ENCODE measurements at places on chromosomes 11 and 22.

GRCh38 chr11:116641561-116642045, 131.2 kb downstream of the BUD13 start:
- DNase-seq = peak; percentile 68

- DNase-seq = no peak
These were observed at the start of gene PTPRCAP for GRCh38 chr11:67437082-67437808. Gene PTPRCAP (minus strand): TSS chr11:67437682. CDS start chr11:67437619, 63 bp downstream.

GRCh38 chr11:122459064-122459463, 196.5 kb upstream of the UBASH3B start:
- no peak for DNase-seq

DNA sequence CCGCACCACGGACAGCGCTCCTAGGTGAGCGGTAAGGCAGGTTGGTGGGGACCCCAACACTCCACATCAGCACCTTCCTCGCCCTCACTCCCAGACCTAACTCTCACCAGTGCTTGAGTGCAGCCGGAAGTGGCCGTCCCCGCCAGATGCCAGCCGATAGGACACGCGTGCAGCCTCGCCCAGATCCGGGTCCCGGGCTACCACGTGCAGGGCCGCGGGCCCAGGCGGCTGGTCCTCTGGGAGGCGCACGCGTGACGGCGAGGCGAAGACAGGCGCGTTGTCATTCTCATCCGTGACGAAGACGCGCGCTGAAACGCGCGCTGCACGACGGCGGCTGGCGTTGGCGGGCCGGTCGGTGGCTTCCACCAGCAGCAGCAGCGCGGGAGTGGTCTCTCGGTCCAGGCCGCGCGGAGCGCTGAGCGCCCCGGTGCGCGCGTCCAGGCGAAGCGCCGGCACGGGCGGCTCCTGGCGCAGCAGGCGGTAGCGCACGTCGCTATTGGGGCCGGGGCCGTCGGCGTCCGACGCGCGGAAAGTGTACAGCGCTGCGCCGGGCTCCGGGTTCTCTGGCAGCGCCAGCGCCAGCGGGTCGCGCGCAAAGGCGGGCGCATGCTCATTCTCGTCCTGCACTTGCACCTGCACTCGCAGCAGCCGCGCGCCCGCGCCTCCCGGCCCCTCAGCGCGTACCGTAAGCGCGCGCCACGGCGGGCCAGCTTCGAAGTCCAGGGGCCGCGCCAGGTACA, 10.8 kb upstream of the TPP1 start:
- no peak for DNase-seq

DNA sequence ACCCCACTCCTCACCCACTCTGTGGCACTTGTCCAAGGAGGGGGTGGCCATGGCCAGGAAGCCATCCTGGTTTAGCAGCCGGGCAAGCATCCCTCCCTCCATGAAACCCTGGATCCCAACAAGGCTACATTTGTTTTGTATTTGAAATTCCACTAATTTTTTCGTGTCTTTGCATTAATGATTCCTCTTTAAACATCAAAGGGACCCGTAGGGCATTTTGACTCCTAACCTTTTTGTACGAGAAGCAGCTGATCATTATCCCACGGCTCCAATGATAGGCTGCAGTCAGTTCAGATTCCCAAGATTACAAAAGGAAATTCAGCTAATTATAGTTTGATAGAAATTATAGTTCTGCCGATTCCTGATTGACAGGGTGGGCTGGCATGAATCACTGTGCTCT, 10.7 kb downstream of the MYEOV start:
- no peak for DNase-seq

DNA sequence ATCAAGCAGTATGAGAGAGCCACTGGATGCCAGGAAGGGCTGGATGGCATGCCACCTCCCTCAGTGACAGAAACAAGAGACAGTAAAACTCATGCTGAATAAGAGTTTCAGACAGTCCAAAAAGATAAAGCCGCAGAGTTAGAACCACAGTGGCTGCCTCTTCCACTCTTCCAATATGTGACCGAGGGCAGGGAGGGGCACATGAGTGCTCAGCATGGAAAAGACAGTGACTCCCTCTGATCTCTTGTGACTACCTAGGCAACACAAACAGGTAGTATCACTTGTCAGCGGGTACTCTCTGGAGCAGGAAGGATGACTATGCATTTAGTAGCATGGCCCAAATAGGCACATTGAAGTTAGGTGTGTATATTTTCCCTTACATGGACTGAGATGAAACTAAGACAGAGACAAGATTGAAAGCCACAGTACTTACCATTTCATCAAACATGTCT, 295.4 kb downstream of the CADM1 start:
- no peak for DNase-seq

- DNase-seq = no peak
These were observed 401.3 kb upstream of the CADM1 start for GRCh38 chr11:115905341-115906000.

DNA sequence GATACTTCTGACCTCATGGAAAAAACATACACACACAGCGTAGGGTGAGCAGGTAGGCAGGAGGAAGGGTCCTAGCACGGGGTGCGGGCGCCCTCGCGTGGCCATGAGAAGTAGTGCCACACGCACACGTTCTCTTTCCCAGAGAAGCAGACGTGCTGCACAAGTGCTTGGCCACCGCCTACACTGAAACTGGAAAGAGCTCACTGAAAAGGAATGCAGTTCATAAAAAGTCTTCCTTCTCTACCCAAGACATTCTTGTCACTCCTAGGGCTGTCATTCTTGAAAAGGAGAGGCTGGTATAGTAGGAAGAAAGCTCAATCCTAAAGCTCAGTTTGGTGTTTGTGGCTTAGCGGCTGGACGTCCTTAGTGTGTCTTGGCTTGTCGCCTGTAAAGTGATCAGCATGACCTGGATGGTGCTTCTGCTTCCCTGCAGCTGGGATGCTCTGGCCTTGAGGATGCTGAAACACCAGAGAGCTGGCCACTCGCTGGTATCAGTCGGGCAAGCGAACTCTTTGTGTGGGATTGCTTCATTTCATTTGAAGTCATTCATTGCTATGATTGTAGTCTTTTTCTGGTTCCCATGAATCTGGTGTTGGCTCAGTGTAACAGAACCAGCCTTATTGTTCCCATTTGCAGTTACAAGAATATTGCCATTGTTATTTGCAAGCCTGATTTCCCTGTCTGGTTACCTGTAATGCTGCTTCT, 303.8 kb downstream of the NTM start:
- peak; percentile 40 for DNase-seq

GRCh38 chr22:24290459-24290858, 19.8 kb downstream of the SPECC1L start:
- DNase-seq = no peak

DNA sequence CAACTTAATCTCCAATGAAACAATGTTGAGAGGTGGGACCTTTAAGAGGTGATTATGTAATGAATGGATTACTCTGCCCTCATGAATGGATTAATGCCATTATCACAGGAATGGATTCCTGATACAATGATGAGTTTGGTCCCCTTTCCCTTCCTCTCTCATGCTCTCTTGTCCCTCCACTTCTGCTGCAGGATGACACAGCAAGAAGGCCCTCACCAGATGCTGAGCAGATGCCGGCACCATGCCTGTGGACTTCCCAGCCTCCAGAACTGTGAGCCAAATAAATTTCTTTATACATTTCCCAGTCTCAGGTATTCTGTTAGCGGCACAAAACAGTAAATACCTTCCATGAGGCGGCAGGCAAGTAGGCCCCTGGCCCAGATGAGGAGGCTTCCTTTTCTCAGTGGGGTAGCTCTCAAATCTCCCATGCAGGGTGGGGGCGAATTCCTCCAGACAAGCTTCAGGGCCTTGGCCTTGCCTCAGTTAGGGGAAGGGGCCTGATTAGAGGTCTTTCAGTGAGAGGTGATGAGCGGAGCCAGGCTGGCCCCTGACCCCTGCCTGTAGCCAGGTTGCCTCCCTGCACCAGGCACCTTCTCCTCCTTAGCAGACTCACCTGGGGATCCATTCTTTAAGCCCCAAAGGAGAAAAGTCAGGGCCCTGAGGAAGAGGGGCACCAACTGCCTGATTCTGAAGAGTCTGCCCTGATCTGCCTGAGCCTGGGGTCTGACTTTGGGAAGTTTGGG, 86.0 kb downstream of the RRM1 start:
- no peak for DNase-seq

DNA sequence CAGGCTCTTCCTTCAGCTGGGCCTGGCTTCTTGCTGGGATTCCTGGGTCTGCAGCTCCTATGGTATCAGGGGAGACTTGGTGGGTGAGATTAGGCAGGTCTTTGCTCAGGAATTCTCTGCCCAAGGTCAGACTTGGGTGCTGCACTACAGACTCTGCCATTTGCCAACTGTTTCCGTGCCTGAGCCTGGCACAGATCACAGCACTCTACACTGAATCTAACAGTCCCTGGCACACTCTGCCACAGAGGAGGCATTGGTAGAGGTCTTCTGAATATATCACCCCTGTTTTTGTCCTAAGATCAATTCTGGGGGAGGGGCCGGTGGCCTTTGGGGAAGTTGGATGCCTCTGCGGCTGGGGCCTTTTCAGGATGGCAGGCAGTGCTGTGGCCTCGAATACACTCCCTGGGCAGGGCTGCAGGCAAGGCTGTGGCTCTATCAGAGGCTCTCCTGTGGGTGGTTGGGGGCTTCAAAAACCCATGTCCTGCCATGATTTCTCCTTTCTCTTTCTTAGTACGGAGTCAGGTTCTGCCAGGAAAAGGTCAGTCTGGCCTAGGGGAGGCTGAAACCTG, 115.0 kb upstream of the NARS2 start:
- DNase-seq = no peak

GRCh38 chr11:66845143-66845875, 2.1 kb downstream of the RCE1 start:
- no peak for DNase-seq

DNA sequence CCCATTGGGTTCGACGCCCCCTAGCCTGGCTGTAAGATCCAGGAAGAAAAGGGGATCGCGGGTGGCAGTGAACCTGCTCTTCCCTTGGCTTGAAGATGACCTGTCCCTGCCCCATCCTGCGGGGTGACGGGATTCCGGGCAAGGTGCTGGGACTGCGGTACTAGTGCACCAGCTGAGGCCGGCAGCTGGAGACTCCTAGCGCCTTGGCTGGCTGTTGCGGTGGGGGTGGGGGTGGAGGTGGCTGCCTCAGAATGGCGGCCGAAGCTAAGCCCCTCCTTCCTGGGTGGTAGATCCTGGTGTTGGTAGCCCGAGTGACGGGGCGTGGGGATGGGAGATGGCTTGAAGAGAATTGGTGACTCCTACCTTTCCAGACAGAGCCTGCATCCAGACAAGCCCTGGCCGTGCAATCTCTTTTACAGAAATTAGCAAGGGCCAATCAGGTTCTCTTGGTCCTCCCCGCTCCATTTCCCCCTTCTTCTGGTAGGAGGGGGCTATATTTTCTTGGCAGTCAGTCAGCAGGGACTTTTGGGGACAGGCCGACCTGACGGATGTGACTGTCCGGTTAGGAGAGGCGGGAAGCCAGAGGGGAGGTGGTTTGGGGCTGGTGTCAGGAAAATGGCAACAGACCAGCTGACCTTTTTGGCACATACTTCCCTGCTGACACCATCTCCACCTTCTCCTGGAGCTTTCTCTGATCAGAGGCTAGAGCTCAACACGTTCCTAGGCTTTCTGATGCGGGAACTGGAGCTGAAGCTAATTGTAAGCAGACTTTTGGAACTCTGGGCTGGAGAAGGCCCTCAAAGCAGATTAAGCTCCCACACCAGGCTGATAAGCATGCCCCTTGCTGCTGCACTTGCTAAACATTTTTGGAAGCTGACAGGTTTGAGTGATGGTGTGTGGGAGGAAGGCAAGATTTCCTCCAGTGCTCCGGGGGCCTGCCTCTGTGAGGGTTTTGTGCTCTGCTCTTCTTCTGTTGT, 2.0 kb downstream of the NAV2 start:
- no peak for DNase-seq

DNA sequence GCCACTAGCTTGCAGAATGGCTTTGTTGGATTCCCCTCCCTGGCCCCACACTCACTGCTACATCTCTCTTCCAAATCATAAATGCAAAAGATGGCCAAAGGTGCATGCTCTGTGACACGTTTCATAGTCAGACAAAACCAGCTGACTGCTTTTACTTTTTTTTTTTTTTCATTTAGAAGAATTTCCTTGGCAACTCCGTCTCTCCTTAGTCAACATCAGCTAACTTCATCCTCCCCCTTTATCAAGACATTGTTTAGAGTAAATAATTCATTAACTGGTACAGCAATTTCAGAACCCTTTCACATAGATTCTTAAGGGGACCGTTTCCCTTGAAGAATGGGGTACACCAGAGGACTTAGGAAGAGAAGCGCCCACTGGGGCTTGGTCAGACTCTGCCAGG, 16.0 kb downstream of the KCNQ1OT1 start:
- no peak for DNase-seq

DNA sequence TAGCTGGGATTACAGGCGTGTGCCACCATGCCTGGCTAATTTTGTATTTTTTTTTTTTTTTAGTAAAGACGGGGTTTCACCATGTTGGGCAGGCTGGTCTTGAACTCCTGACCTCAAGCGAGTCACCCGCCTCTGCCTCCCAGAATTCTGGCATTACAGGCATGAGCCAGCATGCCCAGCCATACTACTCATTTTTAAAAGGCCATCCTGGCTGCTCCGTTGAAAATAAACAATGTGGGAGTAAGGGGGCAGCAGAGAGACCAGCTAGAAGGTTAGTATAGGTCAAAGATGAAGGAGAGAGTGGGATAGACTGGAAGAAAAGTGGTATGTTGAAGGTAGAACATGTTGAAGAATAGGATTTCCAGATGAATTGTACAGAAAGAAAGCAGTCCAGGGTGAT, 17.6 kb upstream of the LIN7C start:
- DNase-seq = peak; percentile 34

GRCh38 chr11:76740772-76741171, 42.4 kb upstream of the TSKU start:
- no peak for DNase-seq

GRCh38 chr22:26579331-26579886, 10.5 kb downstream of the TPST2 start:
- DNase-seq = no peak

DNA sequence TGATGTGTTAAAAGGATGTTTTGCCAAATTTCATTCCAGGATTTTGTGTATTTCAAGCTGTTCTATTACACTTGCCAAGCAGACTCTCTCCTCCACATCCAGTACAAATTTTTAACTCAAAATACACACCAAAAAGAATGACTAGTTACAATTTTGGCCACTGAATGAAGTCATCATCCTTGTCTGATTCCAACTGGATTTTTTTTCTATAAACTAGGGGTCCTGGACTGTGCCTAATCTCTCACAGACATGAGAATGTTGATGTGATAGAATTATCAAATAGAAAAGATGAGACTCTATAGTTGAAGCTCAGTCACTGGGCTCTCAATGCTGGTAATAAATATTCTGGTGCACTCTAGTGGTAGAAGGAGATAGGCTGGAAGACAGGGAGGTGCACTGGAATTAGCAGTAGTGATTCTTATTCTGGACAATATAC, 85.8 kb downstream of the FANCF start:
- no peak for DNase-seq

- no peak for DNase-seq
These were observed 76.8 kb downstream of the C11orf58 start for GRCh38 chr11:16815047-16815767.

GRCh38 chr22:28983788-28984441, 77.7 kb downstream of the C22orf31 start:
- DNase-seq = no peak

- no peak for DNase-seq
These were observed 10.1 kb downstream of the COA4 start for GRCh38 chr11:73866586-73866996.

GRCh38 chr11:129237456-129237855, 45.3 kb upstream of the ARHGAP32 start:
- no peak for DNase-seq

- no peak for DNase-seq
These were observed 2.6 kb upstream of the UCP3 start for GRCh38 chr11:74011360-74012073.

GRCh38 chr22:22721681-22722354, 77.4 kb downstream of the GGTLC2 start:
- no peak for DNase-seq

All from HAP-1 (cell line).